ENCODE measurements at places on chromosomes 6 and 20. TPM values are rescaled to one million over a fixed set of nuclear protein-coding genes. Genes with fewer than 3 reads are reported as not detected.

- DNase-seq = no peak
These were observed 9.0 kb upstream of the BTN3A1 start for GRCh38 chr6:26392932-26393636.

DNA sequence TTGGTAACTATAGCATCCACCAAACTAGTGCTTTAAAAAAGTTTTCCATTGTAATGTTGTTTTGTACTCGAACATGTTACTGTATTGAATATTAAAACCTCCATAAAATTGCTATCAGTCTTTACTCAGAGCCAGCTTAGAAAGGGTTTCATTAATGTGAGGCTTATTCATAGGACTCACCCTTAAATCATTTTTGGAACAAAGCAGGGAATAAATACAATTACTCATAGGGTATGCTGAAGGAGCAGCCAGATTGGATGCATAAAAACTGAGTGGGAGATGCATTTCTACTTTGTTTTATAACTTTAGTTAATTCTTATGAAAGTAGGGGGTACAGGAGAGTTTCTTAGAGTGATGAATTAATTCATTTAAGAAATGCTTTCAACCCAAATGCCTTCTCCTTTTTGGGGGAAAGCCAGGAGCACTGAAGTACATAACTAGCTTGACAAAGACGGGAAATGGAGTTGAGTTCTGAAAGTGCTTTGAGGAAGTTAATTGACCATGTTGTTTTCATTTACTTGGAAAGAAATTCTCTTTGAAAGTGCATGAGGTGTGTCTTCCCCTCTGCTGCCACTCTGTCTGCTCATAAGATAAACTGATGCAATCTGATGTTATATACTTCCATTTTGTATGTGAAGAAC is 90.3 kb downstream of the RNF144B start:
- DNase-seq = no peak

DNA sequence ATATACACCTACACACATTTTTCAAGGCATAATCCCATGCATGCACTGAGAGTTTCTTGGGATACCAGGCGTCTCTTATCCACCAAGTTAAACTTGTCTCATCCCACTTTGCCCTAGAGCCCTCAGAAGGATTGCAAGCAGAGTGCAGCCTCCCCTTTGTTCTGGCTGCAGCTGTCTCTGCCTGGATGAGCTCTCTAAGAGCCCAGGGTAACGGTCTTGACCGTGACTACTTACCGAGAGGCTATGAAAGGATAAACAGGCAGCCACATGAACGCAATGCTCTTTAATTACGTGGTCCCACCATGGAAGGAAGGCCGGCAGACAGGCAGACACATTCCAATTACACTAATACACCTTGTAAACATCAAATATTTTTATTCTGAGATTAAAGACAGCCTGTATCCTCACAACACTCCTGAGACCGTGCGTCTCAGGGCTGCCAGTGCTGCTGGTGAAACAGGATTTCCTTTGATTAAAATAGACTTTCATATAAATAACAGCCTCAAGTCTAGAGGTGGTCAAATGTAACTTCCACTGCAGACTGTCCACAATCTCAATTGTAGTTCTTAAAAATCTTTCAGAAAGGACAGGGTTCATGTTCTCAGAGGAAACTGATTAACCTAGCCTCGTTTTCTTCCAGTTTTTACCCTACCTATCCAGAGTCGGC is 210.0 kb upstream of the PRDM1 start:
- DNase-seq = no peak

DNA sequence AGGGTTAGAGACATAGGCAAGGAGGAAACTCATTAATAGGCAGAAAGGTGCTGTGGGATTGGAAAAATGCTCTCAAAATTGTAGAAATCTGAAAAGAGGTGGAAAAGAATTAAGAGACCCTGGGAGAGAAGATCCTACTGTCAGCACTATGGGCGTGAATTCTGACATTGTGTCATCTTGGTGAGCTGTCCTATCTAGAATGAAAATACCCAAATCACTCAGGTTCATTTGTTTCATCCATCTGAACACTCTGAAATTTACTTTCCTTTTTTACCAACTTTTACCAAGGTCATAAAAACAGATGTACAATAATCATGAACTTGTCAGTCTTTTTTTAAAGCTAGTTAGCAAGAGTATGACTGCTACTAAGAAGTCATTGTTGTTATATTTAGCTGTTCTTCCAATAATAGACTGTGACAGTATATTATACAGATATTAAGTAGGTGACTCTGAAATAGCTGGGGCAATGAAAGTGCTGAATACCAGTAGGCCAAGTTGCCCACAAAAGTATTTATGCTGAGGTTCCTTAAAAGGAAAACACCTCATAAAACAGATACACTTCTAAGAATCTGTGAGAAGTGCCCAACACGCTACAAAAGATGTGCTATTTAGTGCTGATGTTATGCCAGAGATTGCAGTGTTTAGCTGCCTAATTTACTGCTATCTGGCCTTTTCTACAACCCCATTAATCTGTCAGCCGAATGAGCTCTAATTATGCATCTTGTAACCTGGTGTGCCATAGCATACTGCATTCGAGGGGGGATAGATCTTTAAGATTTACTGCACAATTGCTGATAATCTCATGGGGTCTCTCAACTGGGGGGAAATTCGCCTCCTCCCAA is 217.5 kb upstream of the SUPT3H start:
- DNase-seq = no peak

DNA sequence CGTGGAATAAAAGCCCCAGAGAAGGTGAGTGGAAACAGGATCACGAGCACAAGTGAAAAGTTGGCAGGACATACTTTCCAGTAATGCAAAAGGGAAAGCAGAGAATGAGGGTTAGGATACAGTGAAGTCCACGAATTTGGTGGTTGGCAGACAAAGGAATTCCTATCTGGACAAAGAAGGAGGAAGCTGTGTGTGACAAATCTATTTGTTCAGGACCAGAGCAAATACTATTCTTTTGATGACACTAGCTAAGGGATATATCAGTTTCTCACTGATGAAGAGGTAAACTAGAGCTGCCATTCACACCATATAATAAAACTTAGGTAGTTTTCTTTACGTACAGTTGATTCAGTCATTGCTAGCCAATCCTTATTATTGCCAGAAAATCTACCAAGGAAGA is 156.8 kb upstream of the GRIK2 start:
- no peak for DNase-seq

GRCh38 chr6:30787954-30788353 is 43.6 kb upstream of the IER3 start:
- DNase-seq = peak; percentile 88

- no peak for DNase-seq
These were observed 2.0 kb upstream of the C20orf144 start for GRCh38 chr20:33660035-33660684.

- DNase-seq = no peak
These were observed 65.6 kb downstream of the TRMT6 start for GRCh38 chr20:5884465-5885335.

GRCh38 chr6:35309611-35310264 is 12.1 kb downstream of the DEF6 start:
- no peak for DNase-seq

GRCh38 chr6:88780714-88781389 is 182.6 kb downstream of the RNGTT start:
- peak; percentile 79 for DNase-seq

- DNase-seq = no peak
These were observed 97.9 kb downstream of the SSR1 start for GRCh38 chr6:7215131-7215530.

DNA sequence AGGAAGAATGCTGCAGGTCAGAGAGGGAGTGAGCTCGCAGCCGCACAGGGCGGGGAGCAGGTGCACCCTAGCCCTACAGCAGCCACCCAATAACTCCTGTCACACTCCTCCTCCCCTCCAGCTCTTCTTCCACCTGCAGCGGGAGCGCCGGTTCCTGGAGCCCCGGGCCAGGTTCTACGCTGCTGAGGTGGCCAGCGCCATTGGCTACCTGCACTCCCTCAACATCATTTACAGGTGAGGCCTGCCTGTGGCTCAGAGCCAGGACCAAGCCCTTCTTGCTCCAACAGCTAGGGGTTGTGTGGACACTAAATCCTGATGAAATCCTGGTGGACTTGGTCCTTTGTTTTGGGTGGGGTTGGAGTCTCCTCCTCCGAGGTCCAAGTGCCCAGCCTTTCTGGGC is 11.7 kb downstream of the SGK2 start:
- no peak for DNase-seq

DNA sequence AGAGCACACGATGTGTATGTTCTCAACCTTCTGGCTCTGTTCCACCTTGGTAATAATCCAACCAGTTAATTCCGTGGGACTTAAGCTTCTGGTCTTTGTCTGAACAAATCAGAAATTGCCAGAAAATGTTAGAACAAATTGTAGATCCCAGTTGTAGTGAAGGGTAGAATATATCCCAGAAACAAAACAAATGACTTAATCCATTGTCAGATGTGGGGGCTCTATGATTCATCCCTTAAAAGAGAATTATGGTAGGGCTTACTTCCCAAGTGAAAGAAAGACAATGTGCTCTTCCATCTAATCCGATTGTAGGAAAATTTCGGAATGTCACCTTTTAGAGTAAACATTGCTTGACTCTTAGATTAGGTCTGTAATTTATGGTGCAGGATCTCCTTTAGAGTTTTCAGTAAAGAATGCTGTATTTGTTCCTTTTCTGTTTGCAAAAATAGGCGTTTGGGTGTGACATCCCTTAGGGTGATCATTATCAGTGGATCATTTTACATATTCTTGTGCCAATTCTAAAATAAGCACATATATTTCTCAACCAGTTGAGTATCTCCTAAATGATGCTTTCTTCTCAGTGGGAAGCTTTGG is 234.5 kb upstream of the ZNF217 start:
- no peak for DNase-seq

- no peak for DNase-seq
These were observed 262.2 kb upstream of the TAB2 start for GRCh38 chr6:149055195-149055899.

- peak; percentile 49 for DNase-seq
These were observed 27.0 kb downstream of the TOX2 start for GRCh38 chr20:43941476-43942200.

DNA sequence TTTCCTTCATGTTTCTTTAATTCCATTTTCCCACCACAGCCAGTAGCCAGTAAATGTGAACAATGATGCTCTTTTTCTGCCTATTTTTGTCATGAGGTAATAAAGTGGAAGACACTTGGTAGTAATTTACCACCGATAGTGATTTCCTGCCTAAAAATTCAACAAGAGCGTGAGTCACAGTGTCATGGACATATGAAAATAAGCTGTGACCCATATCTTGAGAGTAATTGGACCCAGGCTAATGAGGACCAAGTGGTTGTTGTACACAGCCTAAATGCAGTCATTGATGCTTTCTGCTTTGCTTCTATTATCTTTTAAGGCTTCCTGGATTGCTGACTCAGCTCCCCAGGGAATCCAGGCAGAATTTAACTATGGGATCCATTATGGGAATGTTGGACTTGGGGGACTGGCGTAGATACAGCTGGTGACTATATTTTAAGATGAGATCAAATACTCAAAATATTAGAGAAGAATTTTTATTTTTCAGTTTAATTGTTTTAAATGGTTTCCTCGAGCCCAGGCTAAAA is 265.9 kb upstream of the FERMT1 start:
- DNase-seq = no peak

- DNase-seq = no peak
These were observed 216.0 kb upstream of the SSTR4 start for GRCh38 chr20:22819112-22819511.

- no peak for DNase-seq
These were observed 34.5 kb downstream of the COL19A1 start for GRCh38 chr6:69900869-69901268.

GRCh38 chr20:56724241-56724757 is 95.2 kb downstream of the TFAP2C start:
- DNase-seq = no peak

- no peak for DNase-seq
These were observed 40.0 kb upstream of the APCDD1L start for GRCh38 chr20:58555078-58555765.

DNA sequence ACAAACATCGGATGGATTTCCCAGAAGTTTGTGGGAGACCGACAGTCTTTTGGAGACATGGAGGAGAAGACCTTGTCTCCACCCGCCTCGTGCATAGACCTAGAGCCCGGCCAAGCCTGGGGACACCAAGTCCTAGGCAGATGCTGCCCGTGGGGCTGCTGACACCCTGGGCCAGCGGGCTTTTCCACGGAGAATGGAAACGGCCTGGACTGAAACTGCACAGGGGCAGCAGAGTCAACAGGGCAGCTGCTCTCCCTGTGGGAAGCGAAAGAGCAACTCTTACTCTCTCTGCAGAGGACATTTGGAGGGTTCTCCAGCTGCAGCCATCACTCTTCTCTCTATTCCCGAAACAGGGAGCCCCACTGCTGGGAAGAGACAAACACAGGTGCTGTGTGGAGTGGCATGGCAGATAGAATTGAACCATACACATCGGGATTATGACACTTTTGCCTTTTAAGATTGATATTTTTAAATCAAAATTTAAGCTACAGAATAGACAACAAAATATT is 401.2 kb downstream of the THBS2 start:
- no peak for DNase-seq

GRCh38 chr20:51163996-51164600 is 141.2 kb upstream of the KCNG1 start:
- DNase-seq = peak; percentile 42

DNA sequence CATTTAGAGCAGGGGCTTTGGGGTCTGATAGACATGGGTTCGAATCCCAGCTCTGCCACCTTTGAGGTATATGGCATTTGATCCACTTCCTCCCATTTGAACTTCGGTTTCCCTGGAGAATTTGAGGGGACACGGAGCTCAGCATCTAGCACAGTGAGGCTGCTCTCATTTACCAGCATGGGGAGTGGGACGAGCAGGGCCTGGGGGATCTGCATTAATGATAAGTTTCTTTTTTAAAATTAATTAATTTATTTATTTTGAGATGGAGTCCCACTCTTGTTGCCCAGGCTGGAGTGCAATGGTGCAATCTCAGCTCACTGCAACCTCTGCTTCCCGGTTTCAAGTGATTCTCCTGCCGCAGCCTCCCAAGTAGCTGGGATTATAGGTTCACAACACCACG is 52.6 kb downstream of the VSTM2L start:
- no peak for DNase-seq

GRCh38 chr6:46191961-46192360 is 21.2 kb upstream of the ENPP5 start:
- no peak for DNase-seq

GRCh38 chr20:57596998-57597939 is 23.0 kb downstream of the ZBP1 start:
- DNase-seq = peak; percentile 73

GRCh38 chr6:154593122-154593521 is 82.6 kb upstream of the CNKSR3 start:
- no peak for DNase-seq

- no peak for DNase-seq
These were observed 59.1 kb upstream of the SMOC2 start for GRCh38 chr6:168381726-168382458.

The ZNF391 gene
- total RNA-seq = 0.03 TPM

The CLDN20 gene
- not detected for total RNA-seq

The PMEPA1 gene
- 47.7 TPM for total RNA-seq

The RNF5 gene
- 50.5 TPM for total RNA-seq

The IPCEF1 gene
- total RNA-seq = 0.44 TPM

The MYO6 gene
- total RNA-seq = 28.8 TPM

The ADGRG6 gene
- 6.6 TPM for total RNA-seq

The ECT2L gene
- total RNA-seq = not detected

The CALHM6 gene
- not detected for total RNA-seq

The DDX43 gene
- not detected for total RNA-seq

The CAGE1 gene
- total RNA-seq = 0.16 TPM

The MYB gene
- total RNA-seq = 14.5 TPM

The BPIFA1 gene
- total RNA-seq = not detected

The EYA4 gene
- not detected for total RNA-seq

The ENPP1 gene
- 0.33 TPM for total RNA-seq

The DSP gene
- total RNA-seq = 29.7 TPM

All from HT-29 (cell line).